Epithelial cell of prostate (primary cell): ENCODE measurements at places on chromosomes 2 and 18.

- no peak for DNase-seq
Measured at GRCh38 chr2:49241501-49241900, 87.2 kb upstream of the FSHR start.

- DNase-seq: no peak
Measured at GRCh38 chr2:233928594-233929351, 11.6 kb downstream of the TRPM8 start.

DNA sequence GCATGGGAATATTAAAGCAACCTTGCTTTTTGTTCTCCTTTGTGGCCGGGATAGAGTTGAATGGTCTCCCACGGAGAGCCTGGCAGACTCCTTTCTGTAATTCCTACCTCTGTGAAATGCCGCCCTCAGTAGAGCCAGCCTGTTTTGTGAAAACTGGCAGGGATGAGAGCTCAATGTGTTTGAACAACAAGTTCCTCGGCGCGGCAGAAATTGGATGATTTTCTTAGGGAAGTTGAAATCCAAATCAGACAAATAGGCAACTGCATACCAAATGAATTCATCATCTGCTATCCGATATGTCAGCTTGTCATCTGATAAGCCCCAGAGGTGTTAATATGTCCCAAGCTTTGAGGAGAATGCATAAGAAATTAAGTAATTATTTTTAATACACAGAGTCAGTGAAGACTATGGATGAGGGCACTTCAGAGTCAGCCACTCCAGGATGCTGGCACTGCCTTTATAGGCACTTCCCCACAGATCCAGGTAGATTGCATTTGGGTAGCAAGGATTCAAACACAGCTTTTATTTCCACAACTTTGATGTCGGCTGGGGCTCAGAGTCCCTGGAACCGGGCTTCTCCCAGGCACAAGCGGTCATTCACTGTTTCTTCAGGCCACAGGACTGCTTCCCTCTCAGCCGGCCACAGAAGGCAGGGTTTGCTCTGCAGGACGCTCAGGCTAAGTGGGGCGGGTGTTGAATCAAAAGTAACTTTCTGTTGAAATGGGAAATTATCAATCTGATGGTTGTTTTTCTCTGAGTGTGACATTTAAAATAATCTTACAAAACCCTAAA is 82.8 kb upstream of the REV1 start:
- no peak for DNase-seq

DNA sequence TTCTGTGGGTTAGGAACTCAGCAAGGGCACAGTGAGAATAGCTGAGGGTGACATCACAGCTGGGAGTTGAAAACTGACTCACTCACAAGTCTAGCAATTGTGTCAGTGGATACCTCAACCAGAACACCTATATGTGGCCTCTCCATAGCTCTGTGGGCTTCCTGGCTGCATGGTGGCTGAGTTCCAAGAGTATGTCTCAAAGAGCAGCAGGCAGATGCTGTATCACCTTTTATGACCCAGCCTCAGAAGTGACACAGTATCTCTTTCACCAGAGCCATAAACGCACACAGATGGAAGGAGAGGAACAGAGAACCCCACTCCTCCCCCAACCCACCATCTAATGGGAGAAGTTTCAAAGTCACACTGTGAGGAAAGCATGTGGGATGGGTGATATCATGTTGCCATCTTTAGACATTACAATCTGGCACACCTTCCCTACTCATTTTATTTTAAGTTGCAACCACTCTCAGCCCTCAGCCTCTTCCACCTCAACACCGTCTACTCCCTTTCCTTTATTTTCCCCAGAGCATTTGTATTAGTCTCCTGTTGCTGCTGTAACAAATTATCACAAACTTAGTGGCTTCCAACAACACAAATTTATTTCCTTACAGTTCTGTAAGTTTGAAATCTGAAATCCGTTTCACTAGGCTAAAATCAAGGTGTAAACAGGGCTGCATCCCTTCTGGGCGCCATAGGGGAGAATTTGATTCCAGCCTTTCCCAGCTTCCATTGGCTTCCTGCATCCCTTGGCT is 134.6 kb upstream of the SPATS2L start:
- no peak for DNase-seq

GRCh38 chr2:143146366-143146765 is 17.1 kb downstream of the ARHGAP15 start:
- no peak for DNase-seq

- DNase-seq: no peak
Measured at GRCh38 chr2:101718993-101719571, 21.6 kb downstream of the MAP4K4 start.

DNA sequence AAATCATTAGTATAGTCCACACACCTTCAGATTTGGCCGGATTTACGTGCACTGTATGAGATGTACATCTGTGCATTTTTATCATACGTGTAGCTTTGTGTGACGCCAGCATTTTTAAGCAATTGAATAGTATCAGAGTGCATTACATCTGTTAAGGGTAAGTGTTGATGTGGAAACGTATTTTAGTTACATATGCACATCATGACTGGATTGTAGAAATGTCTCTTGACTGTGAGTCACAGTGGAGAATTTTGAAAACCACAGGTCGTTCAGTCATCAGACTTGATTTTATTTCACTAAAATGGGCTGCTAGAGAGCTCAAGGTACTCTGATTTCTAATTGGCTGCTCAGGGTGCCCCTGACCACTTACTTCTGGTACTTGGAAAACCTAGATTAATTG is 5.4 kb upstream of the GPBAR1 start:
- DNase-seq: no peak

DNA sequence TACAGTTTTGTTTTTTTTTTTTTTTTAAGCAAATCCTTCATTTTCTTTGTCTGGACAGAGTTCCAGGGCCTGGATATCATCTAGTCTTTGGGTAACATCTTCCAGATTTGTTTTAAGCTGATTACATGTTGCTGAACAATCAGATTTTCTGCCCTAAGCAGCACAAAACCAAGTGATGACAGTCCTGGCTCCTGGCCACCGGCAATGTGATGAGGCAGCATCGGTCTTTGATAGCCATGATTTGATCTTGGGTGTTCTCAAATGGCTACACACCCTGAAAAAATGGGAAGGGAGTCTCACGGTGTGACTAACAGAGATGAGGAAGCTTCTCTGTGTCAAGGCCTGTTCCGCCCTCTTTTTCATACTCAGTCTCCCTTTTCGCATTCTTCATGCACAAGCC is 708.6 kb upstream of the ZEB2 start:
- DNase-seq: no peak

GRCh38 chr18:10143596-10143995 is 229.8 kb downstream of the VAPA start:
- DNase-seq: no peak

DNA sequence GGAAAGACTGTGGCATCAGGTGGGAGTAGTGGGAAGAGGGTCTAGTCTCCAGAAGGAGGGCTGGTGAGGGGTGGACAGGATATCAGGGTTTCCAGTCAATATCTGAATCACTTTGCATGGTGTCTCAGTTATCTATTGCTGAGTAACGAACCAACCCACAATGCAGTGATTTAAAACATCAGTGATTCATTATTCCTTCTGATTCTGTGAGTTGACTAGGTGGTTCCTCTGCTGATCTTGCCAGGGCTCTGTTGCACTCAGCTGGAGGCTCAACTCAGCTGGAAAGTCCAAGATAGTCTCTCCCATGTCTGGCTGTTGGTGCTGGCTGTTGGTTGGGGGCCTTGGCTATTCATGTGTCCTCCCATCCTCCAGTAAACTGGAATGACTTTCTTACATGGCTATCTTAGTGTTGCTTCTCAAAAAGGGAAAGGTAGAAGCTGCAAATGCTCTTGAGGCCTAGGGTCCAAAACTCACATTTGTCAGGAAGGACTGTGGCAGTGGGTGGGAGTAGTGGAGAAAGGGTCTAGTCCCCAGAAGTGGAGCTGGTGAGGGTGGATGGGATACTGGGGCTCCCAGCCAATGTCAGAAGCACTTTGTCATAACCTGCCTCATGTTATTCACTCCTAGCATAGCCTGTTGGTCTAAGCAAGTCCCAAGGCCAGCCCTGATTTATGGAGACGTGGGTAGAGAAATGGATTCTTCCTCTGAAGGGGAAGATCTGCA is 13.9 kb downstream of the IL1F10 start:
- DNase-seq: no peak

- DNase-seq: no peak
Measured at GRCh38 chr2:80519121-80519643, 214.6 kb upstream of the LRRTM1 start.

GRCh38 chr2:76378140-76378539 is 667.4 kb upstream of the GCFC2 start:
- no peak for DNase-seq

GRCh38 chr2:28407976-28408690 is 15.5 kb downstream of the FOSL2 start:
- DNase-seq: no peak

GRCh38 chr18:57561728-57562423 is 24.6 kb downstream of the FECH start:
- DNase-seq: no peak

DNA sequence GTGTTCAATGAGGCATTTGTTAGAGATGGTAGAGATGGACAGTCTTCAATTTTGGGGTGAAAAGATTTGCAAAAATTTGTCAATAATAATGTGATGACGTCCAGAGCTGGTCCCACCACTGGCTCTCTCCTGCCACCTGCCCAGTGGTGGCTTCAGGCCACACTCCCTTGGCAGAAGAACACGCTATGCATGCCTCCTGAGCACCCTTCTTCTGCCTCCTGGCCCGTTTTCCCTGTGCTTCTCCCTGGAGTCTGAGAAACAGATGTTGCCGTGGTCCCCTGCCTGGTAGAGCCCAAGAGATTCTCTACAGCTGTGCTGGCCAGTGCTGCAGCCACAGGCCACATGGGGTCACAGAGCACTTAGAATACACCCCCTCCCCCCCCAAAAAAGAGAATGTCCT is 33.6 kb downstream of the INPP5D start:
- DNase-seq: no peak

DNA sequence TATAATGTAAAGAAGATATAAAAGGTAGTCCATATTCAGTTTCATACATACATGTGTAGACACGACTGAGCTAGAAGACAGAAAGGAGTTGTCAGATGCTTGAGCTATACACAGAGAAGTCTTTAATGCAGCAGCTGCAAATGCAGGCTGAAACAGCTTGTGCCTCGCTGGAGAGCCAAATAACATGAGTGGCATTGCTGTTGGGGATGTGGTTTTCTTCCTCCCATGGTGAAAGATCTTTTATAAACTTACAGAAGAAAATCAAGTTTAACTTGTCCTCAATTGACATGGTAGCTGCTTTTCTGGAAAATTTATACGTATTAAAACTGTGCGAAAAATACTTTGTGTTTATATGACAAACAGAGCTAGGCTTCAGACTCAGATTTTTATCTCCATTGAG is 16.4 kb upstream of the IL1R1 start:
- DNase-seq: no peak

DNA sequence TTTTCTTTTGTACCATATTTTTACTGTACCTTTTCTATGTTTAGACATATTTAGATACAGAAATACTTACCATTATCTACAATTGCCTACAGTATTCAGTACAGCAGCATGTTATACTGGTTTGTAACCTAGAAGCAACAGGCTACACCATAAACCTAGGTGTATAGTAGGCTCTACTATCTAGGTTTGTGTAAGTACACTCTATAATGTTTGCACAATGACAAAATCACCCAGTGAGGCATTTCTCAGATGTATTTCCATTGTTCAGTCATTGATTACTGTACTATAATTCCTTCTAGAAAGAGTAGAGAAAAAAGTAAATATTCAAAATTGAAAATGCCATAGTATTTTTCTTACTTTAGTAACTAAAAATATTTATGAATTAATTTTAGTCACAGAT is 490.1 kb upstream of the REG3G start:
- DNase-seq: no peak

DNA sequence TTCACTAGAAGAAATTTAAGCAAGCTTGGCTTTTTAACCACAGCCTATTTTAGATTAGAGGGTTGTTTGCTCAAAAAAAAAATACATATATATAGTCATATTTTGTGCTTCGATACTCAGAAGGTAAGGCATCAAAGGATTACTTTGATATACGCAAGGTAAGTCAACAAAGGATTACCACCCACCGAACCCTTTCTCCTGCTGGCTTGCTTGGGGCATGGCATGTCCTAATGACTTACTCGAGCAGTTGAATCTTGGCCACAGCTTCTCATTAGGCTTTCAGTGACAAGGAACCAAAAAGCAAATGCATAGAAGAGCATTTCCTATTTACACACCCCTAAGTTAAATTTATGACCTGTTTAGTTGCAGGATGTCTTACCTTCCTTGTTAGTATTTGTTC is 295.7 kb downstream of the AGAP1 start:
- DNase-seq: no peak

DNA sequence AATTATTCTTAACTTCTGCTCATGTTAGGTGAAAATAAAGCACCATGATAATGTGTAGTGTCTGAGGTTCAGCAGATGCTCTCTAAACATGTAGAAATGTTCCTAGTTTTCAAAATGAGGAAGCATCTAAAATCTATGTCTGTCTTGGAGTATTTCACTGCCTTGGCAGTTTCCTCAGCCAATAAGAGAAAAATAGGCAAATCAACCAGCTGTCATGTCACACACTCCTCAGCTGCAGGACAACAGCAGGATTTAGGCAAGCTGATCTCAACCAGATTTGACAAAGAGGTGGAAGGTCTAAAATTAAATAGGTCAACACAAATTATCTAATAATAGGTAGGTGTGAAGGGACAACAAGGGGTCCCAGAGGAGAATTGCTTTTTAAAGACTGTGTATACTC is 164.1 kb upstream of the BOD1L2 start:
- DNase-seq: no peak

GRCh38 chr2:12315224-12315623 is 401.5 kb upstream of the TRIB2 start:
- DNase-seq: no peak

- no peak for DNase-seq
Measured at GRCh38 chr2:70412294-70413070, 110.6 kb upstream of the FAM136A start.

DNA sequence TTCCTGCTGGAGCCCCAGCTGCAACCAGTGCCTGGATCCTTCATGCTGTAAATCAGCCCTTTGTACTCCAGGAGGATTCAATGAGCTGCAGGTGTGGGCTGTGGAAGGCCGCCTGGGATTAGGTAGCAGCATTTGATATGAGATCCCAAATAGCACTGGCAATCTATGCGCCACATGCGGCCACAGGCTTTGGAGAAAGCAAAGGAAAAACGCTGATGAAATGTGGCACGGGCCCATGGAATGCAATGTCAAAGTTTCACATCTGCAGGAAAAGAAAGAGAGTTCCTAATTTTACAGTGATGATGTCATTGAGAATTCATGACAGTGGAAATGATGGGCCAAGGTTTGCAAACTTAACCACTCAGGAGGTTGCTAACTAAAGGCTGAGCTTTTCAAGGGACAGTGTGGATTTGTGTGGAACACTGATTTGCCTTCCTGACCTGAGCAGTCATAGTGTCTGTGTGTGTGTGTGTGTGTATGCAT is 216.4 kb upstream of the OSR1 start:
- no peak for DNase-seq
